Neural progenitor cell (in vitro differentiated cells): ENCODE measurements at places on chromosomes 2 and 18. TPM values are rescaled to one million over a fixed set of nuclear protein-coding genes. Genes with fewer than 3 reads are reported as not detected.

CDCA7 gene
- 31.4 and 36.8 TPM in 2 replicates for total RNA-seq

CD207 gene
- total RNA-seq, result not detected in 2 replicates

TNFRSF11A gene
- total RNA-seq, result 0.47 and 1.1 TPM in 2 replicates

NT5DC4 gene
- total RNA-seq, result not detected in 2 replicates

RESP18 gene
- not detected in 2 replicates for total RNA-seq

SRD5A2 gene
- not detected in 2 replicates for total RNA-seq

ZNF385B gene
- 22.9 and 35.8 TPM in 2 replicates for total RNA-seq

- no peak for DNase-seq
Observed at GRCh38 chr18:61900504-61901281, 7.9 kb upstream of the RNF152 start.

DNA sequence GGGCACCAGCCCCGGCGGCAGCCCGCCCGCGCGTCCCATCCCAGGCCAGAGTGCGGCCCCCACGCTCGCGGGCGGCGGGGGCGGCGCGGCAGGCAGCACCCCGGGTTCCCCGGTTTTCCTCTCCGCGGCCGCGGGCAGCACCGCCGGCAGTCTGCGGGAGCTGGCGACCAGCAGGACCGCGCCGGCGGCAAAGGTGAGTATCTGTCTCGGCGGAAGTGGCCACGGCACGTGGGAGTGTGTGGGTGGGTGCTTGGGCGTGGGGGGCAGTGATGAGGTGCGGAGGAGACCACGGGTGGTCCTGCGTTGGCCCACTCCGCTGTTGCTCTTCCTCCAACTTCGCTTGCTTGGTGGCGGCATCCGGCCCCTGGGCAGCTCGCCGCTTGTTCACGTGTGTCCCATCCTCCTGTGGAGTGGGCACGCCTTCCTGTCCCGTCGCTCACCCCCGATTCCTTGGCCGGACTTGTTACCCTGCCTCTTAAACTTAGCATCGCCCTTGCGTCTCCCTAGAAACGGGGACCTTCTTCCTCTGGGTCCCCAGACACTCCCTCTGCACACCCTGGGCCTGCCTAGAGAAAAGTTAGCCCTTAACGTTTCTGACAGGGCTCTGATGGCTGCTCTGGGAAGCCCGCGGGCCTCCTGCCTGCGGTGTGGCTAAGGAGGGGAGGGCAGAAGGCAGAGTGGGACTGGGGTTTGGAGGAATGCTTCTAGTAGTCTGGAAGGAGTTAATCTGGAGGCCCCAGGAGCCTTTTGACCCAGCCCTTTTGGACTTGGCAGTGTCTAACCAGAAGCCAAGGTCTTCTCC is 1.1 kb downstream of the SH3RF3 start:
- peak; percentile 34 for DNase-seq

DNA sequence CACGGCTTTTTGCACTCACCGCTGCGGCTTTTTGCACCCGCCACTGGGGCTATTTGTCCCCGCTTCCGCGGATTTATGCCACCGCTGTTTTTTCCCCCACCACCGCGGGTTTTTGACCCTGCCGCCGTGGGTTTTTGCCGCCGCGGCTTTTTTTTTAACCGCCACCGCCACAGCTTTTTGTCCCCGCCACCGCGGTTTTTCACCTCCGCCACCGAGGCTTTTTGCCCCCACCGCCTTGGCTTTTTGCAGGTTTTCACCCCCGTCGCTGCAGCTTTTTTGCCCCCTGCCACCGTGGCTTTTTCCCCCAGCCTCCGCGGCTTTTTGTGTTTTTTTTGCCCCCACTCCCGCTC is 2796.7 kb upstream of the TEKT4 start:
- no peak for DNase-seq

DNA sequence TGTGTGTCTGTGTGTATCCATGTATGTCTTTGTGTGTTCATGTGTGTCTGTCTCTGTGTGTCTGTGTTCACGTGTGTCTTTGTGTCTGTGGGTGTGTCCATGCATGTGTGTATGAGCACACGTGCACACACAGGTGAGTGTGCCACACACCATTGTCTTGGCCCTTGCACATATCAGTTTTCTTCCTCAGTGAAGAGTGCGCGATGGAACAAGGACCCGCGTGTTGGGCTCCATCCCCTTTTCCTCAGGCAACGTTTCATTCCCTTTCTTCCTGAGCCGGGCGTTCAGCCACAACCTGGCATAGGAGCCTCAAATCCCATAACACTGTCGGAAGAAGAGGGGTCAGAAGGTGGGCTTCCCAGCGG is 74.3 kb downstream of the PTGR3 start:
- DNase-seq, result no peak

DNA sequence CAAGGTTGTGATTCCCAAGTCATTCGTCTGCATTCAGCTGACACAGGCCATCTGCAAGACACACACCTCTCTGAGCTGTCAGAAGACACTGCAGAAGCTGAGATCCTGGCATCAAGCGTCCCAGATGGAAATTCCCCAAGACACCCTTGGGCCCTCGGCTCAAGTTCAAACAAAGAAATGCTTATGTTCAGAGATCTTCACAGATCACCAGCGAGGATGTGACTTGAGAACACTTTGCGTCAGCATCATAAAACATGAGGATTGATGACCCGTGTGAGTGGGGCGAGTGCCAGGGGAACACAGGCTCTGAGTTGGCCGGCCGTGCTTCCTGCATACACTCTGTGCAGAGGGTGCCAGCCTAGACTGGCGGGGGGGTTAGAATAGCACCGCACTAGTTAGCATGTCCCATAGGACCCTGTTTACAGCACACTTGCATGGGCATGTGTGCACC is 36.8 kb downstream of the KCNIP3 start:
- no peak for DNase-seq

DNA sequence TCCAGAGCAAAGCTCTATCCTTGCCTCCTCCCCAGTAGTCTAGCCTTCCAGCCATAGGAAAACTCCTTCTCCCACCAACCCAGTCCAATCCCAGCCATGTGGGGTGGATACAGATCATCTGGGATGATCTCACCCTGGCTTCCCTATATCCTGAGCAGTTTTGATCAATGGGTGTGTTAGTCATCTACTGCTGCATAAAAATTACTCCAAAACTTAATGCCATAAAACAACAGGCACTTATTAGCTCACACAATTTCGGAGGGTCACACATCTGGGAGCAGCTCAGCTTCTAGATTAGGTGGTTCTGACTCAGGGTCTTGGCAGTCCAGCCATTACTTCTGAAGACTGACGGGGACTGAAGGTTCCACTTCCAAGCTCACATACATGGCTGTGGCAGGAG is 190.4 kb downstream of the SPP2 start:
- DNase-seq, result no peak

GRCh38 chr18:70037431-70038061 is 89.9 kb upstream of the CD226 start:
- DNase-seq, result no peak

DNA sequence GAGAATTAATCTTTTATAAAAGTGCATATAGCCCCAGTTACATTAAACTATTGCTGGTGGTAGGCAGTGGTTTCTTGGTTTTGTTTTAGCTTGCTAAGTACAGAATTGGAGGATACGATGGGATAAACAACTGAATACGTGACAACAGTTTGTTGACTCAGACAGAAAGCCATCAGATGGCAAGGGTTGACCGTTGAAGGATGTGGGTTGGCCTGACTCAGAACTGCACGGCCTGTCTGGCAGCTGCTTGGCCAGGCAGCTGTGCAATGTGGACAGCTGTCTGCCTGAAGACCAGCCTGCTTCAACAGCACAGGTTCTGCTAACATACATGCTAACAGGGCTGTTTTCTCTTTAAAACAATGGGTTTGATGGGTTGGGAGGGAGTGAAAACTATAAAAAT is 46.6 kb downstream of the PRKRA start:
- no peak for DNase-seq

DNA sequence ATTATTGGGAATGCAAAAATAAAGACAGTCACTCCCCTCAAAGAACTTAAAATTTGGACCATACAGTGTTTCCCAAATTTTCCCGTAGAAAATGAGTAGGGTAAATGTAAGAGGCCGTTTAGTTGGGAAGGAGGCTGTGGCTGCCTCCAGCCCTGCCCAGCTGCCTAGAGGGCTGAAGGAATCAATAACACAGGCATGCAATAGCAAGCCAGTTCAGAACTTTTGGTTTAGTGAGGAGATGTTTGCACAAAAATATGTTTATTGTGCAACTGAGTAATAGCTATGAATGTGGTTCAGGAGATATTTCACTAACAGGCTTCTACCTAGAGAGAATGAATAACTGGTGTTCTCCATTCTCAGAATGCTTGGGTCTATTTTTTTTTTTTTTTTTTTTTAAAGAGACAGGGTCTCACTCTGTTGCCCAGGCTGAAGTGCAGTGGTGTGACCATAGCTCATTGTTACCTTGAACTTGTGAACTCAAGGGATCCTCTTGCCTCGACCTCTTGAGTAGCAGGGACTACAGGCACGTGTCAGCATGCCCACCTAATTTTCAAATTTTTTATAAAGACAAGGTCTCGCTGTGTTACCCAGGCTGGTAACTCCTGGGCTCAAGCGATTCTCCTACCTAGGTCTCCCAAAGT is 23.6 kb downstream of the UGP2 start:
- no peak for DNase-seq

GRCh38 chr18:48228301-48228715 is 180.9 kb downstream of the ZBTB7C start:
- DNase-seq, result no peak

- DNase-seq, result no peak
Observed at GRCh38 chr2:430291-431040, 142.6 kb upstream of the ALKAL2 start.

DNA sequence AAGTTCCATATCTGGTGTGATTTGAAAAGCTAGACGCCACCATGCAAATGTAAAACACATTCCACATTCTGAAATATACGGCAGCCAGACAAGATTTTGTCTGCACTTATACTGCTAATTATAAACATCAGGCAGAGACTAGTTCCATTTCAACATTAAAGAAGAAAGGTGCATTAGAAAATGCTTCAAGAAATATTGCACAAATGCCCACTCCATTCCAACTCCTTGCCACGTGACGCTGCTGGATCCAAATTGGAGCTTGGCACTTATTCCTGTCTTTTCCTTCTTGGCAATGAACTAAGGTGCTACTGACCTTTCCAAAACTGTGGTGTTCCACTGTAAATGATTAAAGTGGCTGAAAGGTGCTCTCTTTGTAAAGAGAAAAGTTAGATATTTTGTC is 6.3 kb downstream of the COL6A3 start:
- DNase-seq, result no peak

DNA sequence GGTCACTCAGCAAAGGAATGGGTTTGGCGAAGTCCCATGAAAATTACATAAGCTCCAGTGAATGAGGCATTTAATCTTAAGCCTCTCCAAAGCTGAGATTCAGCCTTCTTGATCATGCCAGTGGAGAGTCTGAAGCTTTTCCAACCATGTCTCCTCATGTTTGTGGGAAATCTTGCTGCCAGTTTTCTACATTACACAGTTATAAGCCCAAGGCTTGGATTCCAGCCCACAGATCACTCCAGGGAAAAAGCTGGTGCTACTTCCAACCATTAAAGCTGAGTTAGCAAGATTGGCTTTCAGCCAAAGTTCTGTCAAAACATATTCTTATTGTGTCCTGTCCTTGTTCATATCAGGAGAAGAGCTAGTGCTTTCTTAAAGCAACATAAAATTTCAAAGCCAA is 293.8 kb downstream of the LRRTM4 start:
- no peak for DNase-seq
